ENCODE measurements at places on chromosomes 2 and 18. TPM values are rescaled to one million over a fixed set of nuclear protein-coding genes. Genes with fewer than 3 reads are reported as not detected.

Gene SLC23A3
- 2.3 TPM for total RNA-seq

DNA sequence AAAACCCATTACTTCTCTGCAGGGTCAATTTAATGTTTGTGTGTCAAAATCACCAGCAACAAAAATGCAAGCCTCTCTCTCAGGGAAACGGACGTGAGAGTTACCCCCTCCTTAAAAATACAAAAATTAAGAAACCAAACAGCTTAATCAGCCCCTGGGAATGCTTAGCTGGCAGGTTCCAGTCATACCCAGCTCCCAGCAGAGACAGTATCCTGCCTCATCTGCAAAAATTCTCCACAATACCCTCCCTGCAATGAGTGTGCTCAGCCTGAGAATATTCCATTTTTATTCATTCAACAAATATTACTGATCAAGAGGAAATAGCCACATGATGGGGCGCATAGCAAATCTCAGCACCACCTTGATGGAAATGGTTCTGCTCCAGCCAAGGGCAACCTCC lies 36.3 kb downstream of the ST8SIA5 start:
- H3K36me3 ChIP-seq = no peaks in the 10 kb centered on the region
- no peak overlapping the region for H3K27ac ChIP-seq
- H3K4me3 ChIP-seq = no peak overlapping the region
- no peak for DNase-seq
- H3K4me1 ChIP-seq = no peaks in the 10 kb centered on the region

Gene CLEC4F
- total RNA-seq = not detected

DNA sequence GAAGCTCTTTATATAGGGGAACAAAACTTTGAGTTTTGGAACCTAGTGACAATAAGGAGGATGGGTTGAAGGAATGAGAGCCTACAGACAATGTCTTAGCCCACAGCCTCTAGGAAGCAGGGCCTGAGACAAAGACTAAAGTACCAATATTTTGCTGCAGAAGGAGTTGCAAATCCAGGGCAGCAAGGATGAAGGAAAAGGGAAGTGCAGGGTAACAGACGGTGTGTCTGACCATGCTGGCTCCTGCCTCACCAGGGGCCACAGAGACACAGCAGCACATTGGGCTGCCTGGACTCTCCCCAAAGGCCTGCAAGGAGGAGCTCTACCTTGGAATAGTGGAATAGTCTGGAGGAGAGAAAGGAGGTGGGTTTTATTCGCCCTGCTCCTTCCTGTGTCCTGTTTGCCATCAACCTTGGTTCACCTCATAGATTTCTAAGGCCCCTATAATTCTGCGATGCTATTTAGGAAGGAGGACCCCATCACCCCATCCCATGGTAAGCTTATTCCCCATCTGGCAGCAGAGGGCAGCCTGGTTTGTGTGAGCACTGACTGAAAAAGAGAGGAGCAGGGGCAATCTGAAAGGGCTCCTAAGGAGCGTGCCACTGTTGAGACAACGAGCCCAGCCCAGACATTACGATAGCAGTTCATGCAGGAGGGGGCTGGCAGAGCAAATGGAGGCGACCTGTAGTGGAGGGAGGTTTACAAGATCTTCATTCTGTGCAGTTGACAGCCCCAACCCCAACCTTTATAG lies 143.4 kb downstream of the MGAT5 start:
- H3K27ac ChIP-seq = no peak overlapping the region
- H3K36me3 ChIP-seq = no peaks in the 10 kb centered on the region
- no peak overlapping the region for H3K4me3 ChIP-seq
- H3K27me3 ChIP-seq = no peaks in the 10 kb centered on the region

DNA sequence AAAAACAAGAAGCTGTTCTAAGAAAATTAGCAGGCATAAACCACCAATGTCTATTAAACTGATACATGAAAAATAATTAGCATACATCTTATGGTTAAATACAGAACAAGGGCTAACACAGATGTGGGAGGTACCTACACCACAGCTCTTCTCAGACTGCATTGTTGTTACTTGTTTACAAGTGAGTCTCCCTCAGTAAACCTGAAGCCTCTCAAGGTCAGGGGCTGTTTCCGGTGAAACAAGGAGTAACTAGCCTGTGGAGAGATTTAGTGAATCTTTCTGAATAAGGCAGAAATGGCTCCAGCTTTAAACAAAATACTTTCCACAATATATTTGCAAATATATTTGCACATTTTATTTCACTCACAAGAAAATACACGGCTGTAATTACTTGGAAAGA lies 244.0 kb downstream of the FIGN start:
- H3K27ac ChIP-seq = no peak overlapping the region
- H3K36me3 ChIP-seq = no peaks in the 10 kb centered on the region
- no peaks in the 10 kb centered on the region for H3K4me1 ChIP-seq
- no peaks in the 10 kb centered on the region for H3K27me3 ChIP-seq

DNA sequence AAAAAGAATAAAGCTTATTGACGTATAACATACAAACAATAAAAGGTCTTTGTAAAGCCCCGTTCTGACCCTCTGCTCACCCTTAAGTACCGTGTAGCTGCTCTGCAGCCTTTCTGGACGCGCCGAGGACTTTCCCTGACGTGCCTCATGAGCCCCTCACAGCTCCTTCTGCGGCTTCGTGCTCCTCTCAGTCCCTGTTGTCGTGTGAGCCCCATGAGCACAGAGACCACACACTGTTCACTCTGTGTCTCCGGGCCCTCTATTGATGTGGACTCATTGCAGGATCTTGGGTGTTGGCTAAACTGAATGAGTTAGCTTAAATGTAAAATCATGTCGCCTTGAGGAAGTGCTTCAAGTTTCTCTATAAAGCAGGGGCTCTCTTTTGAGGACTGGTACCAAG lies 43.6 kb upstream of the INHBB start:
- peaks cover 49% of the 10 kb centered on the region for H3K36me3 ChIP-seq
- H3K4me1 ChIP-seq = peaks cover 14% of the 10 kb centered on the region
- no peak overlapping the region for H3K4me3 ChIP-seq
- H3K27me3 ChIP-seq = no peaks in the 10 kb centered on the region

DNA sequence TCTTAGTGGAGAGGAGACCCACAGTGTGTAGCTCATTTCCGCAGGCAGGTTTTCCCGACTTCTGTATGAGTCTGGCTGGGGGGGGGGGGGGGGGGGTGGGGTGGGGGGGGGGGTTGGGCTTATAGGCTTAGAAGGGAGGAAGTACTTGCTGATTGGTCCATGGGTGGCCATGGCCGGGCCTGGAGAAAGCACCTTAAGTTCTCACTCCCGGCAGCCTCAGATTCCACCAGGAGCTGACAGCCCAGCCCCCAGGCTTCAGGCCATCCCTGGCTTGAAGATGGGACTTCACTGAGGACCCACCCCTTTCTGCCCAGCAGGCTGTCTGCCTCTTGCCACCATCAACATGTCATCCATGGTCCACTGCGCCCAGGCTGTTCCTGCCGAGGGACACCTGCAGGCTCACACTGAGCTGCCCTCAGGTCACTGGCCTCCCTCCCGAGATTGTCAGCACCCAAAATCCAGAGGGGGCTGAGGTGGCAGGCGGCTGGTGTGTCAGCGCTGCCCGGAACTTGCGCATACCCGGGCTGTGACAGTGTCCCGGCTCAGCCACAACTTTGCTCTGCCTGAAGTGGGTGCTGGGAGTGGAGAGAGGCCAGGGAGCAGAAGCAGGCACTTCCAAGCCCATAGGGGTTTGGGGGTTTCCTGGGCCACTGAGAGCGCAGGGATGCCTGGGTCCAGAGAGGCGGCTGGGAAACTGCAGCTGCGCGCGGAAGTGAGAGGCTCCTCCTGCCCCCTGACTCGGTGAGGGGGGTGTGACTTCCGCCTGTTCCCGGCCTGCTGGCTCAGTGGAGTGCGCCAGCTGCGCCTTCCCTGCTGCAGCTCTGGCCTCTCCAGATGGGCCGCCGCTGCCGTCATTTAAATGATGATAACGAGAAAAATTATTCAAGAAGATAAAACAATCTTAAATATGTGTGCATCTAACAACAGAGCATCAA lies 256.1 kb downstream of the RPRM start:
- H3K36me3 ChIP-seq = no peaks in the 10 kb centered on the region
- H3K4me1 ChIP-seq = no peaks in the 10 kb centered on the region
- DNase-seq = no peak
- H3K4me3 ChIP-seq = no peak overlapping the region
- H3K27me3 ChIP-seq = peaks cover 1% of the 10 kb centered on the region

GRCh38 chr2:239558661-239559060 lies 157.8 kb upstream of the HDAC4 start:
- no peaks in the 10 kb centered on the region for H3K4me1 ChIP-seq
- H3K27ac ChIP-seq = no peak overlapping the region
- peaks cover 16% of the 10 kb centered on the region for H3K27me3 ChIP-seq
- H3K36me3 ChIP-seq = no peaks in the 10 kb centered on the region

DNA sequence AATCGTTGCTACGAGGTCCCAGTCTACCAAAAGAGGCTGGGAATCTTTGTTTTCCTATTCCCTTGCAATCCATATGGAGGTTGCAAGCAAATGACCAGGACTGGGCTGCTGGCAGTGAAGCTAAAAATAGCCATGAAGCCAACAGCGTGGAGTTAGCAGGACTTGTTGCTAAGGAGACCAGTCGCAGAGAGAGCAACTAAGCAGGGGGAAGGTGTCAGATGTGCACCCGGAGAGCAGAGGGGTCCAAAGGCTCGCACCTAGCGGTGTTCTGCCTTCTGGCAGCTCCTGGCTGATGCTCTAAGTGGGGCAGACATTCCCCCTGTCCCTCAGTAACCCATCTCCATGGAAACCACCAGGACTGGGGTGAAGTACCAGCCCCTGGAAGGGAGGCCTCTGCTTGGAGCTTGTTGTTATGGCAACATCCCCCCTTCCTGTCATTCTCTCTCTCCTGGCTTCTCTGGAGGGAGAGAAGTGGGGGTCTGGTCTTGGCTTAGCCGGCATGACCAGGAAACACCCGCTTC lies 84.6 kb downstream of the DNMT3A start:
- peaks cover 17% of the 10 kb centered on the region for H3K36me3 ChIP-seq
- no peak overlapping the region for H3K27ac ChIP-seq
- peaks cover 7% of the 10 kb centered on the region for H3K4me1 ChIP-seq
- H3K27me3 ChIP-seq = no peaks in the 10 kb centered on the region

DNA sequence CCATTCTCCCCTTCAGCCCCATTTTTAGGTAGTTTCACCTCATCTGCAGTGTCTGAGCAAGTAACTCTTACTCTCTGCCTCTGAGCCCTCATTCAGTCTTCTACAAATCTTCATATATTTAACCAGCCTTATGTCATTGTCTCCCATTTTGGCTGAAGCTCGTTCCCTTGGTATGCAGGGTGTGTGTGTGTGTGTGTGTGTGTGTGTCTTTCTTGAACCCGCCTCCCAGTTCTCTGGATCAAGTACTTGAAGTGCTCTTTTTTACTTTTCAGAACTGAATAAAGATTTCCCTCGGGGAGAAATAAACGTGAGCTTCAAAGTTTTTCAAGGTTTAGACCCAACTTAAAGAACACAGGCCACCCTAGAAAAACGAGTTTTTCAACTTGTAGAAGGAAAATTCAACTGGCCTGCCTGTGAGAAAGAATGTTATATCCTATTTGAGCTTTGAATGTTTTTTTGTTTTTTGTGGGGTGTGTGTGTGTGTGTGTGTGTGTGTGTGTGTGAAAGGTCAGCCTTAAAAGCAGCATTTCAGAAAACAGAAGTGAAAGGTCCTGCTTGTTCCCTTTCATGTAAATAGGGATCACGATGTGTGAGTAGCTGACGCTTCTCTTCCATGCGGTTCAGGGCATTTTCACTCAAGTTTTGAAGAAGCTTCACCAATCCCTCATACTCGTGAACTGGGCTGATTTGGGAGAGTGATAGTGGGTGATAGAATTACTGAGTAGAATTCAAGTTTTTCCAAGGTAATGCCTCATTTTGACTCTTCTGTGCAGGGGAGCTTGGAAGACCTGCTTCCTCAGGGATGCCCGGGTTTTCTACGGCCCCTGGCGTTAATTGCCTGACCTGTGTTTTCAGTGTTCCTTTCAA lies 50.6 kb upstream of the EML6 start:
- DNase-seq = no peak
- peaks cover 27% of the 10 kb centered on the region for H3K4me1 ChIP-seq
- H3K27ac ChIP-seq = no peak overlapping the region
- H3K4me3 ChIP-seq = no peak overlapping the region
- peaks cover 23% of the 10 kb centered on the region for H3K36me3 ChIP-seq
- peaks cover 44% of the 10 kb centered on the region for H3K27me3 ChIP-seq

Gene LAMA1
- not detected for total RNA-seq

DNA sequence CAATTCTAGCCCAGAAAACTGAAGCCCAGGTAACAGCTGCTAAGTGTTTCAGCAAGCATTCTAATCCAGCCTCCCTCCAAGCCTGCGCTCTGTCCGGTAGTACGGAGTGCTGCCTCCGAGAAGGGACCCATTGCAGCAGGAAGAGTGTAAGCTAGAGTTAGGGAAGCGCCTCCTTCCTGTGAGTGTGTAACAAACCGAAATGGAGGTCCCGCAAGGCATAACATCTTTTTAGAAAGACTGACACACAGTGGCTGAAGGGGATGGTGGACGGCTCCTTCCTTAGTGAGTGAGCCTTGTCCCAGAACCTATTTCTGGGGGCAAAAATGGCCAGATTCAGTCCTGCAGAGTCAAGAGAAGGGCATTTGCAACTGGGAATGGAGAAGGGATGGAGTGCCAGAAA lies 12.2 kb downstream of the PKDCC start:
- H3K27ac ChIP-seq = no peak overlapping the region
- no peaks in the 10 kb centered on the region for H3K4me1 ChIP-seq
- H3K27me3 ChIP-seq = peaks cover 20% of the 10 kb centered on the region
- no peaks in the 10 kb centered on the region for H3K36me3 ChIP-seq
- no peak overlapping the region for H3K4me3 ChIP-seq
- no peak for DNase-seq

DNA sequence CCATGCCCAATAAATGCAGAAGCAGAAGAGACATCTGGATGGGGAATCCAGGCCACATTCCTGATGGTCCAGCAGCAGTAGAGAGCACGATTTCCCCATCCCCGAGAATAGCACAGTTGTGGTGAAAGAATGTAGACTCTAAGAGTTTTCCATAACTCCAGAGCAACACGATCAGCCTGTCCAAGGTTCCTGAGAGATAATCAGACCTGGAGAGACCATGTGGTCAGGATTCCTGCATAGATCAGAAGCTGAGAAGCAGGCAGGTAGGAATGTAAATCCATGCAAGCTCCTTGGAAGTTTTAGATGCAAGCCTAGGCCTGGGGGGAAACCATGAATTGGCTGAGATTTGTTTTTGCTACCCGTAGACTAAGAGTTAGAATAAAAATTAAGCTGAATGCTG lies 34.2 kb upstream of the PTPRM start:
- H3K27me3 ChIP-seq = no peaks in the 10 kb centered on the region
- DNase-seq = no peak
- H3K36me3 ChIP-seq = no peaks in the 10 kb centered on the region
- no peaks in the 10 kb centered on the region for H3K4me1 ChIP-seq
- H3K4me3 ChIP-seq = no peak overlapping the region

Gene WDR7
- total RNA-seq = 29.1 TPM

DNA sequence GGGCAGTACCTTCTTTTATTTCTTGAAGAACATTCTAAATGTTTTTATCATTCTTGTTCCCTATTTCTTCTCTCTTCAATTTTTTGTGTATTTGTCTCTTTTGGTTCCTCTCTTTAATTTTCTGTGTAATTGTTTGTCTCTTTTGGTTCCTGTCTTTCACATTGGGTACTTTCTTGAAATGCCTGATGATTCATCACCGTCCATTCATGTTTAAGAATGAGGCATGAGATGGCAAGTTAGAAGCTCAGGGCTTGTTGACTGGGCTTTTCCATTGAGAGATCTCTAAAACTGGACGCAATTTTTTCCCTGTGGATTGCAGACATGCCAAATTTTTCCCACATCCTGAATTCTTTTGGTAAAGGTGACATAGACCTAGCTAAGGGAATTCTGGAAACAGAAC lies 33.7 kb upstream of the IL1R2 start:
- no peak for DNase-seq
- no peaks in the 10 kb centered on the region for H3K27me3 ChIP-seq
- H3K36me3 ChIP-seq = peaks cover 2% of the 10 kb centered on the region
- no peaks in the 10 kb centered on the region for H3K4me1 ChIP-seq
- no peak overlapping the region for H3K4me3 ChIP-seq
- no peak overlapping the region for H3K27ac ChIP-seq

Gene CCDC141
- 2.6 TPM for total RNA-seq
